ENCODE measurements at places on chromosomes 6 and 20.

DNA sequence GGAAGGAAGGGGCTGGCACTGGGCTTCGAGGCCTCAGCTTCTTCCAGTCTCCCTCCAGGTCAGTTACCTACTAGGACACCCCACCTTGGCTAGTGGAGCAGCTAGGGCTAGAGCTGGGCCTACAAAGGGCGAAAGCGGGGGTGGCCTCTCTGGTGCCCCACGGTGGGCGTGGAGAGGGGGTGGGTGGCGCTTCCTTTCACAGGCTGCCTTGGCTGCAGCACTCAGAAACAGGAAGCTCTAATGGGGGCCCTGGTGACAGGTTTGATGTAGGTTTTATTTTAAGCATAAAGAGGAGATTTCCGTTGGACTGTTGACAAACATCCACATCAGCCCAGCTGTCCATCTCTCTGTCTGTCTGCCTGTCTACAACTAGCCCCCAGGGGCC lies 13.4 kb downstream of the FAM110A start:
- DNase-seq = peak; percentile 51

GRCh38 chr6:56842686-56843475 lies 112.0 kb upstream of the BEND6 start:
- no peak for DNase-seq

DNA sequence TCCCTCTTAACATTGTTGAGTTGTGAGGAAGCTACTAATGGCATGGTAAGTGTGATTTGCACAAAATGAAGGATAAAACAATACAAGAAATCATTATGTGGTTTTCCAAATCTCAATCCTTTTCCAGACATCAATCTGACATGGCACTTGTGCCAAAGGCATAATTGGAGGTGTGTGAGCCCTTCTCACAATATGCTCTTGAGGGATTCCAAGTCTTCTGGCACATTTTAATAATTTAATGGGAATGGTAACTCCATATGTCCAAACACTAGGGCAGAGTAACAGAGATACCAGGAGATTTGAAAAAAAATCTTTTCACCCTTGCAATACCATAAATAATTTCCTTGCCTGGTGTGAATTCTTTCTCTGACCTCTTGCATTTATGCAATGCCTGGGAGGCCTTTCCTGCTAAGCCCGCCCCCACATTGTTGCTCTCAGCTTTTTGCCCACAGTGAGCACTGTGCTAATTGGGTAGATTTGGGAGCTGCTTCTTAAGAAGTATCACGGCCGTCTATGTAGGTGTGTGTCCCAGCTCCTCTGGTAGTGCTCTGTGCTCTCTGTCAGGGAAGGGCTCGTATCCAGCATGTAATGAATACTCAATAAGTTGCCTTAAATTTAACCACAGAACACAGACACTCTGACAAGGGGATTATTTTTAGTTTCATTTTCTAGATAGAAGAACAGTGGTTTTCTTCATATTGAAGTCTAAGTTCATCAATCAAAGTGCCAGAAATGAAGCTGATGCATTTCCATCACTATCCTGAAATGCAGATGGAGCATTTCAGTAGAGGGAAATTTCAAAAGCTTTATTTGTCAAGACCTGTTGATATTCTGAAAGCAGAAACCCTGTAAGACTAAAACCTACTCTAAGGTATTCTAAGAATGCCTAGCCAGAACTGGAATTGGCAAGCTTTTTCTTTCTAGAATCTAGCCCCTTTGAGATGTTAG lies 54.4 kb upstream of the CEP85L start:
- DNase-seq = no peak

GRCh38 chr20:62704341-62704948 lies 4.2 kb upstream of the NTSR1 start:
- DNase-seq = no peak

- no peak for DNase-seq
Observed at GRCh38 chr6:153781306-153781705, 257.7 kb upstream of the OPRM1 start.

DNA sequence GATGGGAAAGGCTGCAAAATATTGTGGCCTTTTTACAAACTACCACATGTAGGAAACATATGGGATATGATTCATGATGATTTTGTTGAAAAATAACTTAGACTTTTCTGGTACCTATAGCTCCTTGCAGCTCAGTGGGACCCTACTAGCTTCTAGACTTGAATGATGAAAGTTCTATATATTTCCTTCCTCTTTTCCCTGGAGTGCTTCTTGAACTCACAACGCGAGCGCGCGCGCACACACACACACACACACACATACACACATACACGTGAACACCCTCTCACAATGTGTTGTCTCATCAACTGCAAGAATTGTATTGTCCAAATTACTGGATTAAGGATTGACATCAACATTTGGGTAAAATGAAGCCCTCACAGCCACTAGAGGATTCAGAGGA lies 61.9 kb downstream of the TOX2 start:
- no peak for DNase-seq

GRCh38 chr6:167031082-167031709 lies 32.0 kb downstream of the CEP43 start:
- DNase-seq = no peak
